ENCODE measurements at places on chromosomes 11 and 22. TPM values are rescaled to one million over a fixed set of nuclear protein-coding genes. Genes with fewer than 3 reads are reported as not detected.
A peak's percentile ranks its signal among the peaks of the same experiment; 100 is the strongest.

- H3K27ac ChIP-seq = peak overlapping the region; percentile 78
- H3K27me3 ChIP-seq = no peaks in the 10 kb centered on the region
- no peak for DNase-seq
- no peak overlapping the region for H3K4me3 ChIP-seq
- H3K36me3 ChIP-seq = no peaks in the 10 kb centered on the region
Measured at GRCh38 chr11:122155765-122156527, 39.9 kb upstream of the BLID start.

Gene MAPK8IP2
- total RNA-seq = 1.8 TPM

GRCh38 chr11:75802913-75803820 is 11.8 kb upstream of the UVRAG start:
- H3K27ac ChIP-seq = no peak overlapping the region
- H3K36me3 ChIP-seq = peaks cover 3% of the 10 kb centered on the region
- H3K4me3 ChIP-seq = no peak overlapping the region
- H3K4me1 ChIP-seq = no peaks in the 10 kb centered on the region

DNA sequence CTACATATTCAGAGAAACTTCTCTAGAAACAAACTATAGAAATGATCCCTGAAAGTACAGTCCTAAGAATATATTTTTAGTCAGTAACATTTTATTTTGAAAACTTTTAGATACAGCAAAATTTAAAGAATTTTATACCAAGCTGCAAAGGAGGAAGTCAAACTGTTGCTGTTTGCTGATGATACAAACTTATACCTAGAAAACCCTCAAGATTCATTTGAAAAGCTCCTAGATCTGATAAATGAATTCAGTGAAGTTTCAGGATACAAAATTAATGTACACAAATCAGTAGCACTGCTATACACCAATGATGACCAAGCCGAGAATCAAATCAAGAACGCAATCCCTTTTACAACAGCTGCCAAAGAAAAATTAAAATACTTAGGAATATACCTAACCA is 10.1 kb downstream of the ZBTB44 start:
- no peaks in the 10 kb centered on the region for H3K27me3 ChIP-seq
- peaks cover 44% of the 10 kb centered on the region for H3K4me1 ChIP-seq
- no peak overlapping the region for H3K27ac ChIP-seq
- no peaks in the 10 kb centered on the region for H3K36me3 ChIP-seq
- no peak for DNase-seq

Gene SLC17A6
- not detected for total RNA-seq

DNA sequence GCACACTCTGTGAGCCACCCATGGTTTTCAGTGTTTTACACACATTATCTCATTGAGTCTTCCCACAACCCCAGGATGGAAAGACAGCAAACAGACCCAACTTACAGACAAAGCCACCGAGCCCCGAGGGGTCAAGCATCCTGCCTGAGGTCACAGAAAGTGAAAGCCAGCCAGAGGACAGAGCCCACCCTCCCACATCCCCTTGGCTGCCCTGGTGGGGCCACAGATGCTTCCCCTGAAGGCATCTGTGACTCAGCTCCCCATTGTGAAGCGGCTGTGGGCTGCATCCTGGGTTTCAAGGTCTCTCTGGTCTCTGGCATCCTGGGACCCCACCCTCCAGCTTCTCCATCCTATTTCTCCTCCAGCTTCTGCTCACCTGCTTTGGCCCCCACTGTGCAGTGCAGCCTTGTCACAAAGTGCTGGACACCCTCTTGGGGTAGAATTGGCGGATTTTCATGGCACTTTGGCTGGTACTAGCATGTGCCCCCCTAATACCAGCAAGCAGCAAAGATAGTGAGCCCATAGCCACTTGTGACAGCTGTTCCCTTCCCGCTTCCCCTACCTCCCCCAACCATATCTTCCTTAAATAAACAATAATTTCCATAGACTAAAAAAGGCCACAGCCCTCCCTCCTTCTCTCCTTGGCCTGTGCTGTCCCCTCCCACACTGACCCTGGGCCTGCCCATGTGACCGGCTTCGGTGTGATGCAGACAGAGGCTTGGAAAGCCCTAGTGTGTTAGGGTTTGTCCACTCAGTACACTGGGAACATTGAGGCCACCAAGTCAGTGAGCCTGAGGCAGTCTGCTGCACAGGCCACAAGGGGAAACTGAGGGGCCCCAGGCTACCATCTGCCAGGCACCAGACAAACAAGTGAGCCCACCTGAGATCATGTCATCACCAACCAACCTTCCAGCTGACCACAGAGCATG is 53.9 kb upstream of the SHISAL1 start:
- H3K4me3 ChIP-seq = no peak overlapping the region
- H3K27ac ChIP-seq = no peak overlapping the region
- no peaks in the 10 kb centered on the region for H3K36me3 ChIP-seq
- DNase-seq = no peak
- H3K4me1 ChIP-seq = peaks cover 14% of the 10 kb centered on the region

- H3K27ac ChIP-seq = no peak overlapping the region
- H3K36me3 ChIP-seq = no peaks in the 10 kb centered on the region
- H3K4me3 ChIP-seq = no peak overlapping the region
- no peak for DNase-seq
Measured at GRCh38 chr11:134489728-134490127, 77.7 kb upstream of the B3GAT1 start.

- H3K4me3 ChIP-seq = no peak overlapping the region
- H3K36me3 ChIP-seq = no peaks in the 10 kb centered on the region
- H3K4me1 ChIP-seq = peaks cover 8% of the 10 kb centered on the region
- peak; percentile 83 for DNase-seq
- no peaks in the 10 kb centered on the region for H3K27me3 ChIP-seq
Measured at GRCh38 chr11:93842461-93842860, 8.0 kb downstream of the VSTM5 start.

DNA sequence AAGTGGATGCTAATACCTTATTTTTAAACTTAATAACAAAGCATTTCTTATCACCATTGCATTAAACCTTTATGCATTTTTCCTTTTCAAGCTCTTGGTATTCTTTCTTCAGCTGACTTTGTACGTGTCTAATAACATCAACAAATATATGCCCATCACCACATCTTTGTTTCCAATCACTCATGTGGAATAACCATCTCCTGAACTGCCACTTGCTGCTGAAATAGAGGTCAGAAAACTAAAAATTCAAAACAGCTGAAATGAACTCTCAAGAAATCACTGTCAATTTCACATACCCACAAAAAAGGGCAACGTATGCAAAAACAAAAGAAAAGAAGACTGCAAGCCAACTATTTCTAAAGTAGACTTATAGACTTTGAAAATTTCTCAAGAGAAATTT is 7.4 kb downstream of the MSANTD4 start:
- DNase-seq = no peak
- no peak overlapping the region for H3K4me3 ChIP-seq
- no peak overlapping the region for H3K27ac ChIP-seq
- peaks cover 10% of the 10 kb centered on the region for H3K36me3 ChIP-seq
- H3K27me3 ChIP-seq = no peaks in the 10 kb centered on the region

- DNase-seq = no peak
- H3K36me3 ChIP-seq = no peaks in the 10 kb centered on the region
- H3K4me1 ChIP-seq = no peaks in the 10 kb centered on the region
- H3K4me3 ChIP-seq = no peak overlapping the region
- H3K27ac ChIP-seq = no peak overlapping the region
Measured at GRCh38 chr11:120744016-120744994, 232.8 kb downstream of the GRIK4 start.

- peaks cover 9% of the 10 kb centered on the region for H3K36me3 ChIP-seq
- H3K4me1 ChIP-seq = peaks cover 7% of the 10 kb centered on the region
- DNase-seq = no peak
- no peak overlapping the region for H3K4me3 ChIP-seq
- H3K27me3 ChIP-seq = no peaks in the 10 kb centered on the region
Measured at GRCh38 chr22:31962387-31963125, 18.2 kb downstream of the YWHAH start.

GRCh38 chr22:19632668-19633148 is 81.6 kb upstream of the SEPTIN5 start:
- H3K4me3 ChIP-seq = no peak overlapping the region
- DNase-seq = no peak
- no peaks in the 10 kb centered on the region for H3K27me3 ChIP-seq
- no peak overlapping the region for H3K27ac ChIP-seq
- no peaks in the 10 kb centered on the region for H3K4me1 ChIP-seq

DNA sequence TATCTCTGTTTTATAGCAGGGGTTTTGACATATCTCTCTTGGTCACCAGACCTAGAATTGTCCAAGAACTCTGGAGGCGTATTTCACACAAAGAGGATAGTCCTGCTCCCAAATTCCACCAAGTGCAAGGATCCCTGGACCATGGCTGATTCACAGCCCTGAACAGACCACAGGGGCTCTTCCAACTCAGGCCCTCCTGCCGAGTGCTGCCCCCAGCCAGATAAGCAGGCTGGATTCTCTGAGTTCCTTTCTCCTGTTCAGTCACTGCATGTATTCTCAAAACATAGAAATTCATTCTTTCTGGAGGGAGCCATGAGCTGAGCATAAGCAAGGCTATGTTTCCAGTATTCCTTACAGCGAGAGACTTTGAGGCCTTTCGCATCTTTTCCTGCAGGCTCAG is 13.4 kb upstream of the PLEKHB1 start:
- no peaks in the 10 kb centered on the region for H3K36me3 ChIP-seq
- no peak overlapping the region for H3K27ac ChIP-seq
- no peaks in the 10 kb centered on the region for H3K27me3 ChIP-seq
- H3K4me1 ChIP-seq = no peaks in the 10 kb centered on the region

- peak overlapping the region; percentile 79 for H3K27ac ChIP-seq
- no peaks in the 10 kb centered on the region for H3K27me3 ChIP-seq
- DNase-seq = no peak
- H3K36me3 ChIP-seq = no peaks in the 10 kb centered on the region
- peak overlapping the region; percentile 67 for H3K4me3 ChIP-seq
Measured at GRCh38 chr11:16737818-16738192, 642 bp upstream of the C11orf58 start.

DNA sequence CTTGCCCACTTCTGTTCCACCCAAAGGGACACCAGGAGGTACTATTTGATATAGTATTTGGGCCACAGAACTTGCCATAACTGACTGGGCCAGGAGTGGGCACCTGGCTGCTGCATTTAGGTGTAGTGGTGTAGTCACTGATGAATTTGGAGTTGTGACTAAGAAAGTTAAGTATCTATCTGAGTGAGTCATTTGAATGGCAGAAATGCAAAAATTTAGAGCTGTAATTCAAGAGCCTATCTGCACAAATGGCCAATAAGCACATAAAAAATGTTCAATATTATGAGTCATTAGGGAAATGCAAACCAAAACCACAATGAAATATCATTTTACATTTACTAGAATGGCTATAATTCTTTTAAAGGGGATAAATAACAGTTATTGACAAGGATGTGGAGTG is 14.7 kb downstream of the GLYATL2 start:
- H3K27ac ChIP-seq = no peak overlapping the region
- H3K4me1 ChIP-seq = no peaks in the 10 kb centered on the region
- H3K36me3 ChIP-seq = no peaks in the 10 kb centered on the region
- DNase-seq = no peak
- H3K27me3 ChIP-seq = no peaks in the 10 kb centered on the region

Gene OR51L1
- total RNA-seq = not detected

DNA sequence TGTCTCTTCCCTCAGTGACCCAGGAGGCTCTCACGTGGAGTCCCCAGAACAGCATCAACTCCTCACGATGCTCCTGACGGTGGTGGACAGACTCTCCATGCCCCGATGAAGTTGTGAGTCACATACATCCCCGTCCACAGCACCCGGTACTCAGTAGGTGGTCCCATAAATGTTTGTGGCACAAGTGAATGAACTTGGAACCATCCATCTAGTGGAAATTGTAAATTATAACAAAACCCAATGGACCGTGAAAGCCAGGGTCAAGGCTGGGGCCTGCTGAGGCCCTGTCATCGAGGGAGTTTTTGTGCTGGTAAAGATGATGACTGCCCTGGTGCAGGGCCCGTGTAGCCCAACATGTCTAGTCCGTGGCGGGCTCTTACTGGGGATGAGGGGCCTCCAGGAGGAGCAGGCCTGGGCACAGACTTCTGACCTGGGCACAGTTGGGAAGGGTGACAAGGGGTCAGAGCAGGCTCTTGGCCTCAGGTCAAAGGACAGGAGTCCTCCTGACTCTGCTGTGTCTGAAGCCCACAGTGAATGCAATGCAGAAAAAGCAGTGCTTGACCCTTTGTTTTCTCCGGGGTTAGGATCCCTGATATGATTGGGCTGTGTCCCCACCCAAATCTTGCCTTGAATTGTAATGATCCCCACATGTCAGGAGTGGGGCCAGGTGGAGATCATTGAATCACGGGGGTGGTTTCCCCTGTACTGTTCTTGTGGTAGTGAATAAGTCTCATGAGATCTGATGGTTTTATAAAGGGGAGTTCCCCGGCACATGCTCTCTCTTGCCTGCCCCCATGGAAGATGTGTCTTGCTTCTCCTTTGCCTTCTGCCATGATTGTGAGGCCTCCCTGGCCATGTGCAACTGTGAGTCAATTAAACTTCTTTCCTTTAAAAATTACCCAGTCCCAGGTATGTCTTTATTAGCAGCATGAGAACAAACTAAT is 20.0 kb upstream of the SMIM38 start:
- no peaks in the 10 kb centered on the region for H3K27me3 ChIP-seq
- H3K4me3 ChIP-seq = no peak overlapping the region
- no peaks in the 10 kb centered on the region for H3K36me3 ChIP-seq
- no peak for DNase-seq
- peaks cover 28% of the 10 kb centered on the region for H3K4me1 ChIP-seq
- H3K27ac ChIP-seq = no peak overlapping the region

Gene CXCR5
- 0.14 TPM for total RNA-seq

- H3K27me3 ChIP-seq = no peaks in the 10 kb centered on the region
- no peak overlapping the region for H3K4me3 ChIP-seq
- H3K36me3 ChIP-seq = no peaks in the 10 kb centered on the region
- peaks cover 17% of the 10 kb centered on the region for H3K4me1 ChIP-seq
- H3K27ac ChIP-seq = peak overlapping the region; percentile 76
Measured at GRCh38 chr11:19430754-19431398, 190.1 kb upstream of the E2F8 start.

DNA sequence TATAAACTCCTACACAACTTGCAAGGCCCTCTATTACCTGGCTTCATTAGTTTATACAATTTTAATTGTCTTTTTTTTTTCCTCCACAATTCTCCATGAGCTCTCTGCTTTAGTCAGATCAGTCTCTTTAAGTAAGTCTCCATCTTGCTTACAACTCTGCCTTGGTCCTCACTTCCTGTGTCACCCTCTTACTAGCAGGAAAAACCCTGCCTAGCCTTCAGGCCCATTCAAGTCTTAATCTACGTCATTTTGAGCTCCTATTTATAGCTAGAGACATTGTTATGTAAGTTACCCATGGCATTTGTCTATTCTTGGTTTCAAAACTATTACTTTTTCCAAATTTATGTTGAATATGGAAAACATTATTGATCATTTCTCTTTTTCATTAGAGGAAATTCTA is 177.4 kb downstream of the SBF2 start:
- no peak for DNase-seq
- H3K27me3 ChIP-seq = no peaks in the 10 kb centered on the region
- H3K27ac ChIP-seq = no peak overlapping the region
- H3K36me3 ChIP-seq = no peaks in the 10 kb centered on the region
